ENCODE measurements at places on chromosomes 2 and 18.

GRCh38 chr2:2199841-2200240 is 131.2 kb downstream of the MYT1L start:
- DNase-seq, result no peak

DNA sequence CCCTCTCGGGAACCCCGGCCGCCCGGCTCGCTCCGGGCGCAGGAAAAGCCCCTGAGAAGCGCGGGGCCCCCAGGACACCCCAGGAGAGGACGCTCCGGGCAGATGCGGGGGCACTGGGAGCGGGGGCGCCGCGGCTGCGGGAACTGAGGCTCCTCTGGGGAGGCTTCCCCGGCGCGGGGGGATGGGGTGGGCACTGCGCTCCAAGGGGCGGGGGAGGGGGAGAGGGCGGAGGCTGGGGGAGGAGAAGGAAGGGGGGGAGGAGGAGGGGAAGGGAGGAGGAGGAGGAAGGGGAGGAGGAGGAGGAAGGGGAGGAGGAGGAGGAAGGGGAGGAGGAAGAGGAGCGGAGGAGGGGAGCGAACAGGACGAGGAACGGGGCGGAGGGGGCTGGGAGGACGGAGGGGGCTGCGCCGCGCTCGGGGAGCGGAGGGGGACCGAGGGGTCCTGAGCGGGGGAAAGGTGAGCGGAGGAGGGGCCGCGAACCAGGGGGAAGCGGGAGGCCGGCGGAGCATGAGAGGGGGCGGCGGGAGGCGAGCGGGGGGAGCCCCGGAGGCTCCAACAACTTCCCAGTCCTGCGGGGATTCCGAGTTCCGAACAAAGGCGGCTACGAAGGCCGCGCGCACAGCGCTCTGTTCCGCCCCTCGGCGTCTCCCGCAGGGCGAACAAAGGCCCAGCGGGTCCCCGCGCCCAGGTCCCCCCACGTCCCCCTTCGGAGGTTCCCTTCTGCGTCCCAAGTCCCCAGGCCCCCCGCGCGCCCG is 742 bp downstream of the PXDN start:
- DNase-seq, result no peak

DNA sequence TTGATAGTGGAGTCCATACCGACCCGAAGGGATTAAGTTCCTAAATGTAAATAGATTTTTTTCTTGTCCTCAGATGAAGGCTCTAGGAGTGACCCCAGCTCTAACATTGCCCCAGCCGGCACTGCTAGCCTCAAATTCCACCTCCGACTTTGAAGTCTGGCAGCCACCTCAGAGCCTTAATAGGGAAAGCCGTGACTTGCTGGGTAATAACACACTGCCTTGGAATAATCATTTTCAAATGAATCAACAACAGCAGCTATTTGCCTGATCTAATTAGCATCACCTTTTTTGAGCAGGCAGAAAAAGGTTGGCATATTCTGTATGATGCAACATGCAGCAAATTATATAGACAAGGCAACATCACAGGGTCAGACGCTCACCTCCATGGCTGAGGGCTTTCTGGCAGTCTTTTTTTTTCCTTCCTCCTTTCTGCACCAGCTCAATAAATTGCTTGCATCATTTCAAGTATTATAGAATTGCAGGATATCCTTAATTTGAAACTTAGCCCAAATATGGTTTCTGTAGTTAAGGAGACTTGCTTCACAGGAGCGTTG is 276.5 kb upstream of the ATP5MC3 start:
- DNase-seq, result no peak

DNA sequence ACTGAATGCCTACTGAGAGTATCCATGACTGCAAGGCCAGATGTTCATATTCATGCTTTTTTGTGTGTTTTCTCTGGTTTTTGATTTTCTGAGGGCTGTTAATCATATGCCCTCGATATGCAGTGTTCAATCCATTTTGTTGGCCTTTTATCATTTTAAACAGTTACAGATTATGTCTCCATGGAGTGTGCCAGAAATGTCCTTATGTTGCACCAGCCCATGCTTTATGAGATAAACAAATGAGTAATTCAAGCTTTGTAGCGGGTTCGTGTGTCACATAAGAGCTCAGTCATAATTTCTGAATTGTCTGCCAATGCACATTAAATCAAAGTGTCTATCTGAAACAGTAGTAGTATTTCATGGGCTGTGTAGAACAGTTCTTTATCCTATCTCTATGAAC is 583.0 kb downstream of the THSD7B start:
- DNase-seq, result no peak

DNA sequence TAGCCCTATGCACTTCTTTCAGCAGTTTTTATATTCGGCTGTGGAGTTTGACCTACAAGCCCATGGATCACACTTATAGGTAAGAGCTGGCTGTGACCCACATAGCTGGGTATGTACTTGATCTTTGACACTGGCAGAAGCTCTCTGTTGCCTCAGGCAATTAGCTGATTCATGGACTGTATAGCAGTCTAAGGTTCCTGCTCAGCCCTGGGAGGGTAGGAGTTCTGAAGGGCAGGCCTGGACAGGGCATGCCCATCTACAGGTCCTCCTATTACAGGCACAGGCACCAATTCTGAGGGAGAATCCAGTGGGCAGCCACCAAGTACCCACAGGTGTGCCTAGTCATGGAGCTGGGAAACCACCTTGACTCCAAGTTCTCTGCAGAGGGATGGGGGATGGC is 301.8 kb upstream of the GALNT5 start:
- DNase-seq, result no peak

DNA sequence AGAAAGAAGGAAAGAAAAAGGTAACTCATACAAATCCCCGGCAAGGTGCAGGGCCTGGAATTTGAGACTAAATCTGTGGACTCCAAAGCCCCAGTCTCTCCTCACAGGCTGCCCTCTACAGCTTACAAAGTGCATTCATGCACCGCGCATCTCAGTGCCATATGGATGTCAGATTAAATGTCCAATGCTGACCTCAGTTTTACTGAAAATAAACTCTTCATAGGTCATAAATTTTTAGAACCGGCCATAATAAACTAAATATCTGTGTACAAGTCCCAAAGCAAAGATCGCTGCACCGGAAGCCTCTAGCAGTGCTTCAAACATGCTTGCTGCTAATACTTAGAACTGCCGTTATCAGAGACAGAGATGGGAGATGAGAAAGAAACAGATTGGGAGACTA is 17.7 kb downstream of the ST6GAL2 start:
- DNase-seq, result peak; percentile 7

DNA sequence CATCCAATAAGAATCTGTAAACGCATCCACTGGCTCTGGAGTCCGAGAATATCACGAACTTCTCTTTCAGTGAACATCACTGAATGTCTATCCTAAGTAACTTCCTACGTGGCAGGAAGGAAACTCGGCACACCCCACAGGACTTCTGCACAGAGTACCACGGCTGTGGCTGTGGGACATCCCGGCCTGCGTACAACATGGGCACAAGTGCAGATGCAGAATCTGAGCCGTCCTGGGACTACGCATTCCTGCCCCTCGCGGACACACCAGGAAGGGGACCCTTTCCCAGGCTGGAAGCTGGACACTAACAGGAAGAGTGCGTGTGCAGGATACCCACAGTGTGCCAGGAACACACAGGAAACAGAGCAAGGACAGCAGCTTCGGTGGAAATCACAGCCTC is 60.6 kb downstream of the ZNF516 start:
- no peak for DNase-seq

- DNase-seq, result no peak
Measured at GRCh38 chr2:122651780-122652179, 896.3 kb downstream of the TSN start.

GRCh38 chr2:233244818-233245217 is 6.7 kb upstream of the ATG16L1 start:
- no peak for DNase-seq

GRCh38 chr2:197657562-197657961 is 17.8 kb downstream of the RFTN2 start:
- no peak for DNase-seq

- no peak for DNase-seq
Measured at GRCh38 chr18:8286303-8286702, 322.9 kb upstream of the RAB12 start.

- DNase-seq, result no peak
Measured at GRCh38 chr2:216066230-216066629, 15.4 kb downstream of the PECR start.

- no peak for DNase-seq
Measured at GRCh38 chr2:43480874-43481273, 115.0 kb downstream of the THADA start.

DNA sequence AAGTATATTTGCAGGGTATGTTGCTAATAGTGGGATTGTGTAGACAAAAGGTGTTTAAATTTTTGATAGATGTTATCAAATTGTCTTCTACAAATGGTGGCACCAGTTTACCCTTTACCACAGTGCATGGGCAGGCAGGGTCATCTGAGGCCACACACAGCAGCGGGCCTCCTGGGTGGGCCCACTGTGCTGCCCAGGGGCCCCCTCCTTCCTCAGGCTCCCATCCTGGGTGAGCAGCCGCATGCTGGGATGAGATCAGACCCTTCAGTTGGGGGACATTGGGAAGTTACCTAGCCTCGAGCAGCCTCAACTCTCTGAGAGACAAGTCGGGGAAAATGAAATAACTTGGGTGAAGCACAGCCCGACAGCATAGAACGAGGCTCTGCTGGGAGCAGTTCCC is 9.7 kb downstream of the MYO7B start:
- DNase-seq, result no peak

DNA sequence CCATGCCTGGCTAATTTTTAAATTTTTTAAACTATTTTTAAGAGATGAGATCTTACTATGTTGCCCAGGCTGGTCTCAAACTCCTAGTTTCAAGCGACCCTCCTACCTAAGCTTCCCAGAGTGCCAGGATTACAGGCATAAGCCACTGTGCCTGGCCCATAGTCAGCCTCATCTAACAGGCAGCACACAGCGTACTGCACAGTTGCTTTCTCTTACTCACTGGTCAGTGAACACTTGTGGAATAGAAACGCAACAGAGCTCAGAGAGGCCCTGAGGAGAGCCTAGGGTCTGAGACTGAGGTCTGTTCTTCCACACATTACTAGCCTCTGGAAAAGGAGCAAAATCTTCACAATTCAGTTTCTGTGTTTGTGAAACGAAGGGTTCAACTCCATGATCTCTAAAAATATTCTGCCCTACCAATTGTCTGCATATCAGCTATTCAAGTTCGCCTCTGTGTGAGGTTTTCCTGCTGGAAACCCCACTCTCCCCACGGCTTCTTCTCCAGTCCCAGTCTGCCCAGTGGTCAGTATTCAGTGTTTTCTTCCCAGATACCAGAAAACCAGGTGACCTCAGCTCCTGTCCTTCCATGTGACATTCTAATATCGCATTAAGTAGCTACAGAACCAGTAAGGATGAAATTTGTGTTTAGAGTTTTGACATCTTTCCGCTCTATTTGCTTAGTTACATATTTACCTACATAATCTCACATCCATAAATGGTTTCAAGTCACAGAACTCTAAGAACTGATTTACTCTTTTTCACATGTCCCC is 26.6 kb upstream of the SNTG2 start:
- DNase-seq, result no peak

DNA sequence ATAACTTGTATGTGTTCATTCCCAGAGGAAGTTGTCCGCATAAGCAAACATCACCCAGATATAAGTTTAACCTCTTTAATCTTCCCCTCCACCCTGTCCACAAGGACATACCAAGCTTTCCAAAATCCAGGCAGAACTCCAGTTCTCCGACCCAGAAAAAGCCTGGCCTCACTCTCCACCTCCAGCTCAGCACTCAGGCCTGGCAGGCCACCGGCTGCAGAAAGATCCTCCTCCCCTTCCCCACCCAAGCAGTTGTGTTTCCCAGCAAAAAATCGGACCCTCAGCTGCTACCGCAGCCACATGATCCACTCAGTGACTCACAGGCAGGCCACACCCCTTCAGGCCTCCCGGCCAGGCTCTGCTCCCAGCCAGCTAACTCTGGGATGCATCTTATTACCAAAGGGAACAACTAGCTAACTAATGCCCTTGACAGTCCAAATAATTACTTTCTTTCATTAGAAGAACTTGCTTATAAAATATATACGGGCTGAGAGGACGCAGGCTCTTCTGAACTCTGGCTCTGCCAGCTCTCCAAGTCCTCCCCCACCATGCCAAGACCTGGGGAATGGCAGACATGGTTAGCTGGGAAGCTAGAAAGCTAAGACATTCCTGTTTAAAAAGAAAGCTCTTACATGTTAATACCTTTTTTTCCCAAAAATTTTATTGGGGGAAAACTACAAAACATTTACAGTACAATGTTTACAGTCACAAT is 4.5 kb downstream of the ZFP36L2 start:
- DNase-seq, result peak; percentile 87

DNA sequence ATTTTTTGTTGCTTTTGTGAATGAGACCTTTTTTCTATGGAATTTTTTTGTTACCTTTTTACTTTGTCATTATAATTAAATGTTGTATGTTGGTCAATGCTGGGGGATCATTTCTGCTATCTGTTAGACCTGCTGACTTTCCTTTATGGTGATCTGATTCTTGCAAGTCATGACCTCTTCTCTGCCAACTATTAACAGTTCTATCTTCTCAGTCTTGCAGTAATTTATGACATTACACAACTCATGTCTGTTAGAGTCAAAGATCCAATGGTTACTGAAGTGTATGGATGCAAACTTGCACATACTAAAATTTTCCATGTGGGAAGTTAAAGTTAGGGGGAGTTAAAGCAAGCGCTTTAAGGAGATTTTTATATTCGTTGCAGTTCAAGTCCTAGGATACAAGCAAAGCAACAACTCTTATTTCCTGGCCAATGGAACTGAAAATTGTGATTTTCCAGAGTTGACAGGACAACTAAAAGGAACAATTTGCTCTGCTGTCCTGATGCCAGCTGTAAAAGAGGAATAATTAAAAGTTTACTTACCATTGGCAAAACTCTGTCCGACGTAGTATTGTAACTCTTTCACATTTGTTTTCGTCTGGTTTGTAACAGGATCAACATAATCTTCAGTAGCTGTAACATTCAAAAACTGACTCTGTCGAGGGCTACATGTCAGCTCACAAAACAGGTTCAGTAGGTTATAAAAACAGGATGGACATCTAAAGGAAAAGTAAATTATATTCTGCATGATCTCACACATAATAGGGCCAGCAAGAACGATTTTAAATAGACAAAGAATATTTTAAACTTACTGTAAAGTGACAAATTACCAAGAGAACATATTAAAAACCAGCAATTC is 17.8 kb downstream of the NPC1 start:
- no peak for DNase-seq

DNA sequence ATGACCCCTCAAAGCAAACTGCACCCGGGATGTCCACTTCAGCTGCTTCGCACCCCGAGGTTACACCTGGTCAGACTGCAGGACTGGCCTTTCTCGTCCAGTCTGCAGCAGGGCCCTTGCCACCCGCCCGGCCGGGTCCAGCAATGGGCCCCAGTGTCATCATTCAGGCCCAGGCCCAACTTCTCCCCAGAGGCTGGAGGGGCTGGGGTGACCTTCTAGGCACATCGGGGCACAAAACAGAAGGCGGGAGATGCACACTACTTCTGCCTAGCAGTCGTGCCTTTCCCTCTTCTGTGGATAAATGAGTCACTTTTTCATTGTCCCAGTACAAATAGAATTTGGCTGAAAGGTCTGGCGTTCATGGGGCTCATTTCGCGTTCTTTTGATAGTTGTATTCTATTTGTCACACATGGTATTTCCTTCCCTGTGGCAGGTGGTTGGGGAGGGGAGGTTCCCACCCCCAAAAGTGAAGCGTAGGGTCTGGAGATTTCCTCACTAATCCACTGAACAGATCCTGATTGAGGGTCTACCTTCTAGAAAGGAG is 56.9 kb upstream of the ID2 start:
- no peak for DNase-seq
